Urothelium cell line (cell line): ENCODE measurements at places on chromosomes 16 and 17.

GRCh38 chr16:81716478-81717225 is 62.4 kb upstream of the PLCG2 start:
- DNase-seq = no peak

GRCh38 chr16:80851831-80852230 is 47.4 kb upstream of the CDYL2 start:
- no peak for DNase-seq

- DNase-seq = peak; percentile 20
These were observed 15.3 kb downstream of the CDH3 start for GRCh38 chr16:68660359-68660795.

DNA sequence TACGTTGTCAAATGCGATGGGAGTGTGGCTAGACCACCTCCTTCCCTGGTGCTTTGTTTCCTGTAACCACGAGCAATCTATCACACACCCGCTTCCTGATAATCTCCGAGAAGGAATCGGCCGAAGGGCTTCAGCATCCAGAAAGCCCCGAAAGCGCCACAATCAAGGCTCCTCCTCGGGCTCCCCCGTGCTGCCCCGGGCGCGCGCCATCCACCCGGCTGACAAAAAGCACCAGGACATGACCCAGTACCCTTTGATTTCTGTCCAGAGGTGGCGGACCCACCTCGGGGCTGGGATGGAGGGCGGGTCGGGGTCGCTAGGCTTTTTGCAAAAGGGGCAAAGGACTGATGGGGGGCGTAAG is 743 bp upstream of the ARMC7 start:
- DNase-seq = no peak

DNA sequence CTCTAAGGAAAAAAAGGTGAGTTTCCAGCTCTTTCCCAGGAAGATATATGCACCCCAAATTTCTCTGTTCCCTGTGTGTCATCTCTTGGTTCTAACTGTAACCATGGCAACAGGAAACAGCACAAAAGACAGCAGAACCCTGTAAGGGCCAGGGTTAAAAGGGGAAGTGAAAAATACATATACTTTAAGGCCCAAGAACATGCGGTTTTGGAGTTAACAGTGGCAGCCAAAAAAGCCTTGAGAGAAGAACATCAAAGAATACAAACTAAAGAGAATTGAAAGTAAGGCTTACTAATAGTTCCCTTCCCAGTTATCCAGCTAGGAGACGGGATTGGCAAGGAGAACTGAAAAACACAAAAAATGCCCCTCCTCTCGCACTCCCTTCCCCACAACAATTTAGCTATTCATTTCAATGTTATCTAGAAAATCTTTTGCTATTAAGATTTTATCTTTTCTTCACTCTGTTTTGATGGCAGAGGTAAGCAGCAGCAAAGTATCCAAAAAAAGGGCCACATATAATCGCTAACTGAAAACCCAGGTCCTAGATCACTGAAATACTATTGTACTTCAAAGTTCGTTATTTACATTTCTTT is 1.5 kb downstream of the SPOP start:
- DNase-seq = no peak

DNA sequence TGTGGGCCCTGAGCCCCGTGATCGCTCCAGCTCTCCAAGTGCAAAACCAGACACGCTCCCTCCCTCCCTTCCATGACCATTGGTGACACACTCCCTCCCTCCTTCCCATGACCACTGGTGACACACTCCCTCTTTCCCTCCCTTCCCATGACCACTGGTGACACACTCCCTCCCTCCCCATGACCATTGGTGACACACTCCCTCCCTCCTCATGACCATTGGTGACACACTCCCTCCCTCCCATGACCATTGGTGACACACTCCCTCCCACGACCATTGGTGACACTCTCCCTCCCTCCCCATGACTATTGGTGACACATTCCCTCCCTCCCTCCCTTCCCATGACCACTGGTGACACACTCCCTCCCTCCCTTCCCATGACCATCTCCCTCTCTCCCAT is 56.3 kb downstream of the LMF1 start:
- no peak for DNase-seq

DNA sequence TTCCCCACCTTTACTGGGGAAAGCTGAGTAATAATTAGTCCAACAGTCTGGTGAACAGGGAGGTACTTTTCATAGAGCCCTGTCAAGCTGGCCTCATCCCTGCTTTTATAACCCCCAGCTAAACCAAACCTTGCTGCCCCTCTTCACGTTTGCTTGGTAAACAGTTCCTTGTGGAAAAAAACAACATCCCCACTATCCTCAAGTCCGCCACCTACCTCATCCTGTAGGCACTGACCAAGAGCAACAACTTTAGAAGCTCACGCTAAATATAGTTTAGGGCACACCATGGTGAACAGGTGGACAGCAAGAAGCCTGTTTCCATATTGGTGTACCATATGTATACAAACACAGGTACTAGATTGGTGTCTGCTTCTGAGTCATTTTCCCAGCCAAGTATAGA is 16.5 kb downstream of the NFE2L1 start:
- DNase-seq = no peak

DNA sequence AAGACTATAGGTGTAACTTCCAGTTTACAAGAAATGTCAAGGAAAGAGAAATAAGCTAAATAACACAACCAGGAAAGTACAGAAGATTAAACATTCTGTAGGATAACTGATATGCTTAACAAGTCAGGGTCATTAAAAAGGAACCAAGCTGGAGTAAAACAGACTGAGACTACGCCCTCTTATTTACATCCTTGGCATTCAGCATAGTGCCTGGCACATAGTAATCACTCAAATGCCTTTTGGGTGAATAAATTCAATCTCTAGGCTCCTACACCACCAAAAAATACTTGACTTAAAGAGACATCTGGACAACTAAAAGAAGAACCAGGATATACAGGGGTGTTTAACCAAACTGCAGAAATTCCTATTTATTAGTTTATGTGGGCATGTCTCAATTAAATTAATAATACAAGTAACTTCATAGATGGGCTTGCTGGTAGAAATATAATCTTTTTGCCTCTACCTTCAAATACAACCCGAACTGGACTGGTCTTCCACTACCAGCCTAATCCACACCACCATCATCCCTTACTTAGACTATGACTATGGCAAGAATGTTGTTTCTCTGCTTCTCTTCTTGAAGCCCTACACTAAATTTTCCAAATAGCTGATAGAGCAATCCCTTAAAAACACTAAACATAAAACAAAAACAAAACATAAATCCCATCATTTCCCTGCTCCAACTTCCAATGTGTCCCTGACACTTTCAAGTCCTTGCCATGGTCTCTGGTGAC is 47.7 kb upstream of the ULK2 start:
- no peak for DNase-seq
